BJ (cell line): ENCODE measurements at places on chromosomes 16 and 17. TPM values are rescaled to one million over a fixed set of nuclear protein-coding genes. Genes with fewer than 3 reads are reported as not detected.

GRCh38 chr17:52048137-52048898 lies 110.2 kb downstream of the CA10 start:
- DNase-seq, result no peak

The SGCA gene
- polyA plus RNA-seq, result 0.09 and 0.40 TPM in 2 replicates

DNA sequence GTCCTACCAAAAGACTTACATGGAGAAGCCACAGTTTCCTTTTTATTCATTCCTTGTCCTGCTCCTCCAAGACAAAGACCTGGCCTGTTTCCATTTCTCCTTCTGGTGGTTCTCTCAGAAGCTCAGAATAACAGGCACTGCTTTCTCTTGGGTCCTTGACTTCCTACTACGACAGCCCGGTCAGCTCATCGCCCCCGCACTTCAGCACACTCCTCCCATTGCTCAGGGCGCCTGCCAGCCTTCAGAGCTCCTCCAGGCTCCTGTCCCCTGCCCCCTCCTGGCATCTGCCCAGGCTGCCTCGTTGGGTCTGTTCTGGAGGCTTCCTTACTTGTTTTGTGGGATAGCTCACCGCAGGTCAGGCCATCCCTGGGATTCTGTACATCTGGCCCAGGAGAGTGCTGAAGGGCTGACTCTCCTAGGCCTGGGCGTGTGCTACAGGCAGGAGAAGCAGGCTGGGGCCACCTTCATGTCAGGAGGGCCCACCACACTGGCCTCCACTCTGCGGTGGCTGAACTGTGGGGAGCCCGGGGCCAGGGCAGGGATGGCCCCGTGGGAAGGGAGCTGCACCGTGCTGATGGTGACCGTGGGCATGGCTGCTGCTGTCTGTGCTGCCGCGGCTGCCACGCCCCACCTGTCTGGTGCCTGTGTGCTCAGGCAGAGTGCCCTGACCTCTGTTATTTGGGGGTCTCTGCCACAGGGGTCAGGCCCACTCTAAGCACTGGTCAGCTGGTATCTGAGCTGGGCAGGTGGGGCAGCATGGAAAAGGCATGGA lies 17.7 kb downstream of the TCF25 start:
- DNase-seq, result no peak

- DNase-seq, result no peak
Observed at GRCh38 chr16:69526831-69527655, 38.7 kb upstream of the NFAT5 start.

DNA sequence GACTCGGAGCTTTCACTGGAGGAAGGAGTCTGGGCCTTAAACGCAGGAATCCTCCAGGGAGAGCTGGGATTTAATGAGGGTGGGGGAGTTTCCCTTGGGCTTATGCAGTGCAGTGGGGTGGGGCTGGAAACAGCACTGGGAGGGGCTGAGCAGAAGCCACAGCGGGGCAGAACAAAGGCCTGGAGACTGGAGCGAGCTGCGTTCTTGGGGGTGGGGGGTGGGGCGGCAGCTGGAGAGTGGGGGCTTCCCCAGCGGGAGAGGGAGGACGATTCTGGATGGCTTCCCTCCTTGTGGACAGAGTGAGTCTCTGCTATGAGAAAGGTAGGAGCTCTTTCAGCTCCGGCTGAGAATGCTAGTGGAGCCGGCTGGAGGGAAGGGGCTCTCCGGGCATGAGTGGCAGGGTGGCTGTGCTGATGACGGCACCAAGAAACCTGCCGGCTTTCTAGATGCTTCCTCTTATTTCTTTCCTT lies 406.0 kb downstream of the SEC14L1 start:
- no peak for DNase-seq

- DNase-seq, result no peak
Observed at GRCh38 chr17:7867881-7868329, 10.1 kb downstream of the CYB5D1 start.

GRCh38 chr16:26276289-26276688 lies 584.5 kb downstream of the HS3ST4 start:
- DNase-seq, result no peak

DNA sequence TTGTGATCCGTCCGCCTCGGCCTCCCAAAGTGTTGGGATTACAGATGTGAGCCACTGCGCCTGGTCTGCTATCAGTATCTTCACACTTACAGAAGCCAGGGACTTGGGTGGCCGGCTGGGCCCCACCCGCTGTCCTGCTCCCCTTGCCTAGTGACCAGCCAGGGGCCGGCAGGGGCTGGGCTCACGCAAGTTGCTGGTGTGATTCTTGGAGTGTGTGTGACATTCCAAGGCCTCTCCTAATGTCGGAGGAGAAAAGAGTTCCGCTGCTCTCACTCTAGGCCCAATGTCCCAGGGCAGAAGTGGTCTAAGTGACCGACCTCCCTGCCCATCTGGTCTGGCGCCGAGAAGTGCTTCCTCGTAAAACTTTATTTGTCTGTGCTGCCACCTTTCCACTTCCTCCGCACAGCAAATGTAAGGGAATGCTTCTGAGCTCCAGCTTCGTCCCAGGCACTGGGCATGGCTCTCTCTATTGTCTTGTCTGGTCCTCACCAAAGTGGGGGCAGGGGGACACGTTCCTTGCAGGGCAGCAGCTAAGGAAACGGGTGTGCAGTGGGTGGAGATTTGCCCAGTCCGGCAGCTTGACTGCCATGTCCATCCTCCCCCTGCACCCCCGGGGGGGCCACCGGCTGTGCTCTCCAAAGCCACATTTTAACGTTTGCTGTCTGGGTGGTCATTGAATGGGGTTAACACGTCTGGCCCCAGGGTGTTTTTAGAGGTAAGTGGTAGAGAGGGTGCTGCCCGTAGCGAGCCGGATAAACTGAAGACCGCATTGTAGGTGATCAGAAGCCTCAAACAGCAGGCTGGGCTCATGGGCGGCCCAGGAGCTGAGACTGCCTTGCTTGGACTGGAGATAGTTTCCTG lies 7.8 kb upstream of the GSE1 start:
- no peak for DNase-seq

- no peak for DNase-seq
Observed at GRCh38 chr17:14301279-14302090, 604 bp downstream of the HS3ST3B1 start.

The SETD1A gene
- polyA plus RNA-seq, result 0.96 and 1.4 TPM in 2 replicates

The ADCY7 gene
- polyA plus RNA-seq, result 5.3 and 13.2 TPM in 2 replicates

DNA sequence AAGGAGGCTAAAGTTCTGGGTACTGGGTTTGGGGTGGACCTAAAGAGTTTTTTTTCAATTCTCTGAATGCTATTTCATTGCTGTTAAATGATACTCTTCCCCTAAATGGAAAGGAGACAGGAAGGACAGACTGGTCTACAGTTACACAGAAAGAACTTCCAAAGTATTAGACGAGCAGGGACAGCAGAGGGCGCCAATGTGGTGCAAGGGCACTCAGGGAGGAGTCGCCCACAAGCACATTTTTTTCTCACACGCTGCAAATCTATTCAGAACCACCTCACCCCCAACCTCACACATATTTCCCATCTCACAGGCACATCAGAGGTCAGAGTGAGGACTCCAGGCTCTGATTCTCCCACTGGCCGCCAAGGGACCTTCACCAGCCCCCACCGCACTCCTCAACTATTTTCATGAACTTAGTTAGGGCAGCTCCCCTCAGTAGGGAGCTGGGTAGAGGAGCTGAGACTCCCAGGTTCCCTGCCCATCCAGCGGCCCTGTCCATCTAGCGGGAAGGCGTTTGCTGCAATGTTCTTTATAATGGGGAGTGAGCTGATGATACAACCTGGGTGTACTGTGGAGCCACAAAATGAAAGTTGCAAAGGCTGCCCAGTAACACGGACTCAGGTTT lies 6.8 kb upstream of the CA4 start:
- peak; percentile 52 for DNase-seq

- DNase-seq, result no peak
Observed at GRCh38 chr16:47858333-47858982, 297.3 kb downstream of the ABCC12 start.

DNA sequence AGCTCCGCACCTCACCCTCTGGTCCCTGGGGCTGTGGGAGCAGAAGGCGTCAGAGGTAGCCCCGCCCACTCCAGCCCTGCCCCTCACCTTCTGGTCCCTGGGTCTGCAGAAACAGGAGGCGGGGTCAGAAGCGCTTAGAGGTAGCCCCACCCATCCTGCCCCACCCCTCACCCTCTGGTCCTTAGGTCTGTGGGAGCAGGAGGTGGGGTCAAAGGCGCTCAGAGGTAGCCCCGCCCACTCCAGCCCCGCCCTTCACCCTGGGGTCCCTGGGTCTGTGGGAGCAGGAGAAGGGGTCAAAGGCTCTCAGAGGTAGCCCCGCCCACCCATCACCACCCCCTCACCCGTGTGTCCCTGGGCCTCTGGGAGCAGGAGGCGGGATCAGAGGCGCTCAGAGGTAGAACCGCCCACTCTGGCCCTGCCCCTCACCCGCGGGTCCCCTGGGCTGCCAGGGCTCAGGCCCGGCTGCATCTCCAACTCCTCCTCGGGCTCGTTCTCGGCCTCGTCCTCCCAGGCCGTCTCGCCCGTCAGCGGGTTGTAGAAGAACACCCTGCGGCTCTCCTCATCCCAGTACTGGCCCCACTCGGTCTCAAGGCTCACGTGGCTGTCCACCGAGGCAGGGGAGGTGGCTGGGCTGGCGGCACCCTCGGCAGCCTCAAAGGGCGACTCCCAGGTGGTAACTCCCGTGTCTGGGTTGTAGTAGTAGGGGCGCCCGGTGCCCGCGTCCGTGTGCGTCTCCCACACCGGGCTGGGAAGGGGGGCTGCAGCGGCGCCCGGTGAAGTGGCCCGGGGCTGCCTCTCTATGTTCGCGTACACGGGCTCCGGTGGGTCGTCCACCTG lies 27.2 kb downstream of the ARHGAP27 start:
- DNase-seq, result no peak

- no peak for DNase-seq
Observed at GRCh38 chr17:9022573-9023391, 1.5 kb downstream of the NTN1 start.

The SLFN13 gene
- 1.3 and 1.7 TPM in 2 replicates for polyA plus RNA-seq

The NHLRC4 gene
- 0.31 and 0.66 TPM in 2 replicates for polyA plus RNA-seq

The CBX2 gene
- polyA plus RNA-seq, result 0.74 and 1.5 TPM in 2 replicates

GRCh38 chr16:66328282-66328681 lies 38.2 kb upstream of the CDH5 start:
- DNase-seq, result no peak

The CCL8 gene
- 0.10 and 0.11 TPM in 2 replicates for polyA plus RNA-seq

The FN3K gene
- 1.1 and 1.2 TPM in 2 replicates for polyA plus RNA-seq

The MYH1 gene
- 0.01 TPM in 1 of 2 replicates, not detected in the other for polyA plus RNA-seq

The MT1A gene
- polyA plus RNA-seq, result 0.82 TPM in 1 of 2 replicates, not detected in the other

The NOD2 gene
- polyA plus RNA-seq, result not detected in 2 replicates

DNA sequence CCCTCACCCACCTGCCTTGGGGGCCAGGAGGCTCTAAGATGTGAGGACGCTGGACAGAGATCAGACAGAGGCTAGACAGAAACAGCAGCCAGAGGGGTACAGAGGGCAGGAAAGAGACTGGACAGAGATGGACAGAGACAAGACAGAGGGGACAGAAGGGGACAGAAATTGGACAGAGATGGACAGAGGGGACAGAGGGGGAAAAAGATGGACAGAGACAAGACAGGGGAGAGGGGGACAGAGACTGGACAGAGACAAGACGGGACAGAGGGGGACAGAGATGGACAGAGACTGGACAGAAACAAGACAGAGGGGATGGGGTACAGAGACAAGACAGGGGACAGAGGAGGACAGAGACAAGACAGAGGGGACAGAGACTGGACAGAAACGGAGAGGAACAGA lies 16.1 kb downstream of the UTS2R start:
- DNase-seq, result no peak

DNA sequence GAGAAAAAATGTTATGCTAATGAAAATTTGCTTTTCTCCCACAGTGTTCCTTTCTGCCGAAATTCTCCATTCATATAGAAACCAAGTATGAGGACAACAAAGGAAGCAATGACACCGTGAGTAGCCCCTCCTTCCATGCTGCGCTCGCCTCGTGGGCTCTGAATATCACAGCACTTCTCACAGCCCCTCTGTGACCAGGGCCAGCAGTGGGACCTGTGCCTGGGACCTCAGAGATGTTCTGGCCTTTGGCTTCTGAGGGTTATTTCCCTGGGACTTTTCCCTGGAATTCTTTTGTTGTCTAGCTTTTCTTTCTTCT lies 139.6 kb upstream of the NOL11 start:
- DNase-seq, result no peak

GRCh38 chr17:77513045-77513444 lies 372.3 kb downstream of the SEC14L1 start:
- DNase-seq, result no peak

DNA sequence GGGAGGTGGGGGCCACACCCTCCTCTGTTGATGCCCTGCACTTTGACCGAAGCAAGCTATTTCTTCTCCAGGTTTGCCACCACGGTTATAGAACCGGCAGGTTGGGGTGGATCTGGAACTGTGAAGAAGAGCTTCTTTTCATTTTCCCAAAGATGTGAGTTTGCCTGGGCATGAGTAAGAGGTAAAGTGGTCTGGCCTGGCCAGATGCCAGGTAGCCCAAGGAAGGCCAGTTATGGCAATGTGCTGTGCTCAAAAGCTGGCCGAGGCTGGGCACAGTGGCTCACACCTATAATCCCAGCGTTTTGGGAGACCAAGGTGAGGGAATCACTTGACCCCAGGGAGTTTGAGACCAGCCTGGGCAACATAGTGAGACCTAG lies 18.7 kb downstream of the ATP6V0D1 start:
- no peak for DNase-seq

- no peak for DNase-seq
Observed at GRCh38 chr16:8921347-8921984, 39.3 kb downstream of the LITAFD start.

- no peak for DNase-seq
Observed at GRCh38 chr17:7589204-7589868, 558 bp downstream of the SOX15 start.

- no peak for DNase-seq
Observed at GRCh38 chr17:72273289-72274056, 152.7 kb downstream of the SOX9 start.

The LRRC45 gene
- 4.1 and 6.0 TPM in 2 replicates for polyA plus RNA-seq

GRCh38 chr17:13212860-13213259 lies 195.0 kb upstream of the ELAC2 start:
- DNase-seq, result no peak

DNA sequence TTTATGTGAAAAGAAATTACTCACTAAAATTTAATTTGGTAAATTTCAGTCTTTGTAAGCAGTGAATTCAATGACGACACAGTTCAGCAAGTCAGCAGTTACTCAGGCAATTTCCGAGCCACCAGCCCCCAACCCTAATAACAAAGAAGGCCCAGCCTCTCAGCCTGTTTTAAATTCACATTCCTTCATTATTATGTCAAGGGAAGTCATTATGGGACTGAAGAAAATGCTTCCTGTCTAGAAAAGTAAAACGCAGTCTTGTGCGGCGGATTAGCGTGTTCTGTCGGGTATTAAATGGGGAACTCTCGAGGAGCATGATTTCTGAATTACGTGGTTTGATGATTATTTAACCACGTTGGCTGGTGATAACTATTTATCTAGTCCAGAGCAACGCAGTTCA lies 177.6 kb downstream of the AIPL1 start:
- DNase-seq, result no peak

DNA sequence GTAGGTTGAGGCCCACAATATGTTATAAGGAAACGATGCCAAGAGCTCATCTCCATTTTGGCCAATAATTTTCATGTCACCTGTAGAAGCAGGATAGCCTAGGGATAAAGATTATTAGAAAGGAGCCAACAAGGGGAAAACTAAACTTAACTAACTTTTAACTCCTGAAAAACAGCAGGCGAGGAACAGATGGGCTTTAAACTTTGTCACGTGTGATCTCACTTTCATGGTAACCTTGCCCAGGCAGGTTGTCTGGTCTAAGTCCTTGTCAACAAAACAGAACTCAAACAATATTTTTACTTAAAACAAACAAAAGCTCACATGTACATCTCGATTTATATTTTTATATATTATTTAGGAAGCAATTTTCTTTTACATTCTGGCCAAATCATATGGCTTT lies 1672.0 kb downstream of the TP53TG3F start:
- DNase-seq, result no peak

The CDH3 gene
- polyA plus RNA-seq, result 0.39 and 1.1 TPM in 2 replicates
